ENCODE measurements at places on chromosomes 11 and 22.

- no peak for DNase-seq
These were observed 690 bp upstream of the UVRAG start for GRCh38 chr11:75814363-75814676.

GRCh38 chr11:30244265-30244664 lies 13.5 kb downstream of the FSHB start:
- DNase-seq, result no peak

GRCh38 chr11:70500076-70500847 lies 101.9 kb downstream of the CTTN start:
- no peak for DNase-seq

DNA sequence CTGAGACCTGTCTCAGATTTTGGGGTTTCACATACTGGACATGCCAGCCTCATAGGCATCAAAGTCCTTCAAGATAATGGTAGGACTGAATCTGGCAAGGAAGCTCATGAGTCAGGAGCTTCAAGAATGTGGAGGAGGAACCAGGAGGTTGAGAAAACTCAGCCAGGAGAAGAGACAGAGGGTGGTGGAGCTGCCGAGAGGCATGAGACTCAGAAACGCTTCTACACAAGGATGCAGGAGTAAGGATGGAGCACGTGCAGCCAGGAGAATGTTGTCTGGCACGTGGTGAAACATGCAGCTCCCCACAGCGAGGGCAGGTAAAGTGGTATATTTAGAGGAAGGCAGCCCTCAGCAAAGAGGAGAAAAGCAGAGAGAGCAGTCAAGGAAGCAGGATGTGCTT lies 148.7 kb upstream of the ISX start:
- DNase-seq, result no peak

GRCh38 chr11:106794058-106794457 lies 224.2 kb downstream of the GUCY1A2 start:
- no peak for DNase-seq

DNA sequence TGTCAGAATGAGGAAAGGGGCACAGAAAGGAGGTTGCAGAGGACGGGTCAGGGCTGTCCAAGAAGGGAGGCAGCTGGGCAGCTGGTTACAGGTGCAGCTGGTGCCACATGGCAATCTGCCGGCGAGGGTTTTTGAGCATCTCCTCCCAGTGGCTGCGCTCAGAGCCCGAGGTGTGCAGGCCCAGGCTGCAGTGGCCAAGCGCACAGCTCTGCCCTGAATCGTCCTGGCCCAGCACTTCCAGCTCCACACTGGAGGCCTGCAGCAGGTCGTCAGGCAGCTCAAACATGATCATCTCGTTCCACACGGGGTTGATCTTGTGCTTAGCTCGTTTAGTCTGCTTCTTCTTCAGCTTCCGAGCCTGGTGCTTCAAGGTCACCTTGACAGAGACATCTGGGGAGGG lies 42.2 kb downstream of the SYT13 start:
- no peak for DNase-seq

DNA sequence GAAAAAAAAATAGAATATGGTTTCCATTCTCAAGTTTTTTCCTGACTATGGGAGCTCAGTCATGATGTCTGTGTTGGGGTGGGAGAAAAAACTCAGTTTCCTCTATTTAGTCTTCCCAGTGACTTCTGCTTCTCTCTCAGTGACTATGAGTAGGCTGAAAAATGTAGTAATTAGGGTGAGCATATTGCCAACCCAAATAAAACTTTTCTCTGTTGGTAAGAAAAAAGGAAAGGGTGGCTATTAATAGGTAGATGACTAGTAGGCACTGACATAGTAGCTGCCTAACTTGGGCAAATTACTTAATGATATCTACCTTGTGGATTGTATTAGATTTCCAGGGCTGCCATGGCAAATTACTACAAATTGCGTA lies 34.2 kb upstream of the BIRC3 start:
- DNase-seq, result no peak

DNA sequence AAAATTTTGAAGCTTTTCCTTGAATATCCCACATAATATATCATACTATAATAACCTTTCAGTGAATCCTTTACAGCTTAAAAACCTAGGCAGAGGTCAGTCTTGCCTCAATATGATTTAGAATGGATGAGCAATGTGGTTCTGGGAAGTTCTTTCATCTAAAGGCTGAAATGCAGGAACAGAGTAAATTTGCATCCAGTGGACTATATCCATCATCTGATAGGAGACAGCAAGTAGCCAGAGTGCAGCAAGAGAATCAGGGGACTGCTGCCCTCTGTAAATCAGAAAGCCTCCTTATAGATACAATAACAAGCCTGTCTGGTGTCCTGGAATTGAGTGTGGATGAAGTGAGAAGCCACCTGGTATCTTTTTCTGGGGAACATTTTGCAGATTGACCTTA lies 748.3 kb upstream of the CCDC90B start:
- DNase-seq, result no peak

DNA sequence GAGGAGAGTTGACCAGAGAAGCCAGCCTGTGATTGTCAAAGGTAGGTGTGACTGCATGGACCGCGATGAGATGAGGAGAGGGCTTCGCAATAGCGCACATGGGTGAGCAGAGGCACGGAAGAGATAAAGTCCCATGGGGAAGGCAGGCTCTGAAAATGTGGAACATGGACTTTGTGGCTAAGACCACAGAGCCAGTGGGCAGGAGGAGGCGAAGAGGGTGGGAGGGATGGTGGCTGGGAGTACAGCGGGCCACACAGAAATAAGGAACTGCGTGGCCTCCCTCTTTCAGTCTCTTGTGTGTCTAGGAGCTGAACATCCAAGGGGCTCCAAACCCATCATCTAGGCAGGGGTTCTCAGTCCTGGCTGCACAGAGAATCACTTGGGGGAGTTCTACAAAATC lies 98.6 kb downstream of the TENM4 start:
- no peak for DNase-seq

All from hematopoietic multipotent progenitor cell treated with erythropoietin and hydrocortisone succinate and interleukin-3 and kit ligand, for 15 days (in vitro differentiated cells).